ENCODE measurements at places on chromosomes 2 and 18.

- no peak for DNase-seq
These were observed 29.4 kb upstream of the ASB1 start for GRCh38 chr2:238397356-238397755.

DNA sequence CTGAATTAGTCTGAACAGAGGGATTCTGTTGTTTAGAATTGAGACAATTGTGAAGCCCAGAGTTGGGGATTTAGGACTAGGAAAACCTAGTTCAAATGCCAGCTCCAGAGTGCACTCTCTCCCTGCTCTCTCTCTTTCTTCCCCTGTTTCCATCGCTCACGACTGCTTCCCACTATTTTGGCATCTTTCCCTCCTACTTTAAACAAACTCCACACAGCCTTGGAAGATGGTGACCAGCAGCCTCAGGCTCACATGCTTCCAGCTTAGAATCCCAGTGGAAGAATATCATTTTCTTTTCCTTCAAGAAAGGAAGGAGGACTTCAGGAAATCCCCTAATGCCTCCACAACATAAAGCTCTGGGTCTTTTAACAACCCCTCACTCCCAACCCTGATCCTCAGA lies 6.1 kb upstream of the DNMT3A start:
- no peak for DNase-seq

DNA sequence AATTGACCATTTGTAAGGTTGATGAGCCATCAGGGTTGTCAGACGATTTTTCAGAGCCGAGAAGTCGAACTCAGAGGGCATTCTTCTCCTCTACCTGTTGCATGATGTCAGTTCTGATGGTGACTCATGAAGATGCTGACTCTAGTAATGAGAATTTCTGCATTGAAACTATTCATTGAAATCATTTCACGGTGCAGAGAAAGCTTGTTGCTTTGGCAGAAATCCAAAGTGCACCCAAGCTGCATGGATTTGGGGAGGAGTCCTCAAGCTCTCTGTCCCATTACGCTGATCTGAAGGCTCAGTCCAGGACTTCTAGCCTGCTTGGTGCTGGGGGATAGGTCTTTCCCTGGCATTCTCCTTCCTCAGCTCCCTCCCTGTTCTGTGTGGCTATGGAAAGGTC lies 125.7 kb upstream of the PXDN start:
- no peak for DNase-seq

GRCh38 chr18:40874233-40874632 lies 1080.8 kb upstream of the PIK3C3 start:
- DNase-seq, result peak; percentile 10

GRCh38 chr2:104855221-104856085 lies 1.5 kb downstream of the POU3F3 start:
- DNase-seq, result no peak

GRCh38 chr2:113940891-113941290 lies 51.0 kb downstream of the ACTR3 start:
- DNase-seq, result no peak

DNA sequence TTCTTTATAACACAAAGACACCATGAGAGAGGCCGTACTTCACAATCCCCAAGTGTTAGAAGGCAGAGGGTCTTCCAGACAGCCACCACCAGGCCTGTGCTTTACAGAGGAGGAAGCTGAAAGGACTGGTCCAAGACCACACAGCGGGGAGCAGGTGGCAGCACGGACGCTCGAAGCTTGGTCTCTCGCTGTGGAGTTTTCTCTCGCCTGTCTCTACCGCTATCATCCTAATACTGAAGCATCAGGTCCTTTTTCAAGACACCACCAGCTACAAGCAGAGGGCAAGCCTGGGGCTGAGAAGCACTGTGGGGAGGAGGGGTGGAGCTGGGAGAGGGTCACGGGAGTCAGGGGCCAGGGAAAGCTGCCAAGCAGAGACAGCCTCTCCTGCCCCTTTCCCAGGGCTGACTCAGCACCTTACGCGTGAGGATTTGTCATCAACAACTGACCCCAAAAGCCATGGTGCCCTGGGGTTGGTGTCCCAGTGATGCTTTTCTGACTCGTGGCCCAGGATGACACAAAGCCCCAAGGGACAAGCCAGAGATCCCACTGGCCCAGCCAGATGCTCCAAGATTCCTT lies 31.9 kb upstream of the FOSL2 start:
- peak; percentile 90 for DNase-seq

DNA sequence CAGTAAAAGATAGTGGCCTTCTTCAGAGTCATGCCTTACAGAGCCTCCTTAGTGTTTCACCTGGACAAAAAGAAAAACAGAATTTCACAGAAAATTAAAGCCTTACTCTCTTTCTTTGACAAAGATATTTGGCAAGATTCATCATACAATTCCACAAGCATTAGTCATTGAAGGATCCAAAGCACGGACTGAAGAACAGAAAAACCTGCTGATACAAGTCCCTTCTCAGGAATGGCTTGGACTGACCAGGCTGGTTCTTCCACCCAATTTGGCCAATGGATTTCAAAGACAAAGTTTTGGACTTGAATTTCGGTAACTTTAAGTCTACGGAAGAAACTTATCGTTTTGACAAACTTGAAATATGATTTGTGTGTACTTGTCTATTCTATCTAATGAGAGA lies 39.1 kb upstream of the GALNT3 start:
- peak; percentile 58 for DNase-seq

DNA sequence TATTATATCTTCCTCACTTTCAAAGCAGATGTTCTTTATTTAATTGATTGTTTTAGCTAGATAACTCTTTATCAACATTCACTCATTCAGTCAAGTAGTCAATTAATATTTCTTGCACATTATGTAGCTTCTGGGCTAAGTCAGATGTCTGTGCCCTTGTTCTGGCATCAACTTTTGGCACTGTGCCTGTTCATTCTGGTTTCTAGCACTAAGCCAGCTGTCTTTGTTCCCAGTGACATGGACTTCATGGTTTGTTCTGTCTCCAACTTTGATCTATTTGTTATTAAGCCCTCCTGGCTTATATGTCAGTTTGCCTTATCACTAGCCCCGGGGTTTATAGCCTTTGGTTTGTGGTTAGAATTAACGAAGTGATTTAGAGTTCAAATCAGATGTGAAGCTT lies 247.9 kb upstream of the SYT4 start:
- no peak for DNase-seq

- no peak for DNase-seq
These were observed 608.3 kb downstream of the GALR1 start for GRCh38 chr18:77857678-77858655.

GRCh38 chr2:168848225-168848624 lies 42.0 kb downstream of the SPC25 start:
- DNase-seq, result peak; percentile 5

DNA sequence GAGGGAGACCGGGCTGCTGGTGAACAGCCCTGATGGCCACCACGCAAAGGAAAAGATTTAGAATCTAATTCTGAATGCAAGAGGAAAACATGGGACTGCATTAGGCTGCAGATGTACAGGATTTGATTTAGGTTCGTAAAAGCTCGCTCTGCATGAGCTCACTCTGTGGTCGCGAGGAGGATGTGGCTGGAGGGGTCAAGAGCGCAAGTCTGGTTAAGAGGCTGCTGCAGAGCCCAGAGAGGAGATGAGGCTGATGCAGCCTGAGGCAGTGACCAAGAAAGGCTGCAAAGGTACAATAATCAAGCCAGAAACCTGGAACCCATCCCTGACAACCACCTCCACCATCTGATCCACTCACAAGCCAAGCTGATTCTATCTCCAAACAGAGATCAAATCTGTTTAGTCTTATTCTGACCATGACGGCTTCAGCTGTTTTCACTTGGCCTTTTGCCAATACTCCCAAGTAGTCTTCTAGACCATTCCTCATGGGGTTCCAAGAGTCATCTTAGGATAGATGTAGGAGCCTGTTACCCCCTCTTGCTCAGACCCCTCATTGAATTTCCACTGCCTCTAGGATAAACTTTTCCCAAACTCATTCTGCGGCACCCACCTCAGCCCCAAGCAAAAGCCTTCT lies 58.9 kb upstream of the ARL4C start:
- DNase-seq, result peak; percentile 60

GRCh38 chr18:37254236-37254754 lies 311.3 kb downstream of the CELF4 start:
- no peak for DNase-seq

GRCh38 chr2:151983221-151983620 lies 115.6 kb downstream of the CACNB4 start:
- DNase-seq, result no peak

DNA sequence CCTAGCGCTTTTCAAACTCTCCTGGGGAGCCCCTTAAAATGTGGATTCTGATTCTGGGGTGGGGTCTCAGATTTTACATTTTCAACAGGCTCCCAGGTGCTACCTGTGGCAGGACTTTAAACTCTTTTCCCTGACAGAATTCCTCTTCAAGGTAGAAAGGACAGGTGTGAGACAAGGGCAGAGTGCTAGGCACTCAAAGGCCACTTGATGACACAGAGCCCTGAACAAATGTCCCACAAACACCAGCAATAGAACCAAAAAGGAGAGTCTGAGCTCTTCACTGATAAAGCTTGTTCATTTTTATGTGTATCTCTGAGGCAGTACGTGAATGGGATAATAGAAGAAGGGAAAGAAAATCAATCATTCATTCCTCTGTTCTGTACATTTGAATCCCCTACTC lies 77.7 kb upstream of the PELI1 start:
- DNase-seq, result no peak

GRCh38 chr2:138276339-138276738 lies 225.2 kb upstream of the SPOPL start:
- DNase-seq, result no peak

DNA sequence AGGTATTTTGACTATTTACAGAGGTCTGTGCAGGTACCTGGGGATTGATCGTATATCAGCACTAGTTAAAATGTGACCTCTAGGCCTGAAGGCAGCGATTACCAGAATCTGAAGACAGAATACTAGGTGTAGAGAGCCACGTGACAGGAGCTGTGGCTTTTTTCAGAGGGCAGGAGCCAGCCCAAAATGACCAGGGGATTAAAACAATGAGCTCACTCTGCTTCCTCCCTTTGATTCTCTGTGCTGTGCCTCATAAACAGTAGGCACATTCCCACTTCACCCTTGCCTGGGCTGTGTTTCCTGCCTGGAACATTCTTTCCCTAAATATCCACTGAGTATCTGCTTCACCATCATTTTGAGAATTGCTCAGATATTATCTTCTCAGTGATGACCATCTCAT lies 15.2 kb downstream of the ITGAV start:
- no peak for DNase-seq

- no peak for DNase-seq
These were observed 670 bp upstream of the INPP5D start for GRCh38 chr2:233059547-233059796.

DNA sequence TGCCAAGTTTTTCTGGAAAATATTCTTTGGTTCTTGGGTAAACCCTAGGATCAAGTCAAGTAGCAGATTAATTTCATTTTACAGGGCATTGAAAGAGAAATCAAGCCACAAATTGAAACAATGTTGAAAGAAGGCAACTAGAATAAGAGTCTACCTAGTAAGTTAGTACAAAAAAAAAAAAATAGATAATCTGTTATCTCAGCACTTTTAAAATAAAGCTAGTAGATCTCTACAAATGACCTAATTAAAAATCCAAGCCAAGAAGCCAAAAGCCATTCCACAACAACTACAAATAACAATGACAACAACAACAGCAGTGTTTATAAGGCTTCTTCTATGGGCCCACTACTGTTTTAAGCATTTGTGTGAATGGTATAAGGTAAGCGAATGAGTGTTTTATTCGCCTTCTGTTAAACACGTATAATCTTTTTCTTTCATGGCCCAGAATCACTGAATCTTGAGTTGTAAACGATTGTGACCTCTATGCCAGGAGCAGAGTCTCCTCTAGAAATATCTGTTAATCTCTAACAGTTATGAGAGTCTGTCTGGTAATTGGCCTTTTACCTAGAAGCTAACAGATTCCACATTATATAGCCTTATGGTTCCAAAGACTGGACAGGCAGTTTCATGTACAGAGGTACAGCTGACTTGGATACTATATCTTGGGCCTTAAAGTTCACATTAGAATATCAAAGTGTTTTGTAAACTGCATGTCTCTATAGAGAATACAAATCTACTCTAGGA lies 28.6 kb upstream of the CUL3 start:
- DNase-seq, result no peak

GRCh38 chr2:182593394-182593975 lies 122.6 kb upstream of the DNAJC10 start:
- peak; percentile 92 for DNase-seq
